Stimulated activated CD4-positive, alpha-beta T cell treated with anti-CD3 and anti-CD28 coated beads, Interleukin-15, amount 100 ng/mL, for 24 hours (primary cell): ENCODE measurements at places on chromosomes 16 and 17.

DNA sequence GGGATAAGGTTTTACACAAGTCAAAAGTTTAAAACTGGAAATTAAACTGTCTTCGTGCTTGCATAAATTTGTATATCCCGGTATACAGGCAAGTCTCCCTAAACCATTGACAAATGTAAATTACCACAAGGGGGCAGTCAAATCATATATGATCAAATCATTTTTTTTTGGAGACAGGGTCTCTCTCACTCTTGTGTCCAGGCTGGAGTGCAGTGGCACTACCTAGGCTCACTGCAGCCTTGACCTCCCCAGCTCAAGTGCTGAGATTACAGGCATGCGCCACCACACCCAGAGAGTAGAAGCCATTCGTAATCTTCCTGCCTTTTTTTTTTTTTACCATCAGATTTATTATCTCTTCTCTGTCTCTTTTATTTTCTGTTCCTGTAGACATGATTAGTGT lies 18.5 kb downstream of the TOP2A start:
- DNase-seq, result no peak

DNA sequence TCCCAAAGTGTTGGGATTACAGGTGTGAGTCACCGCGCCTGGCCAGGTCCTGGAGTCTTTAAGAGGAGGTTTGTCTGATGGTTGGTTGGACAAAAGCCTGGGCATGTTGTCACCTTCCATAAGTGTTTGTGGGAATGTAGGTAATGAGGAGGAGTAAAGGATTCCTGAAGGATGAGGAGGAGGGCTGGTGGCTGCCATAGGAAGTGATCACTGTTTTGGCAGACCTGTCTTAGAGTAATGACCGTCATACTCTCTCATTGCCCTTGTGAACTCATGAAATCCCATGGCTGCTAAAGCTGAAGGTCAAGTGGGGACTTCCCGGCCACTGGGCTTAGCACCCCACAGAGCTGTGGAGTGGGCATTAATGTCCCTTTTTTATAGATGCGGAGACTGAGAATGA lies 40.5 kb downstream of the TENT4B start:
- no peak for DNase-seq

- DNase-seq, result peak; percentile 12
Observed at GRCh38 chr17:77188084-77189066, 47.6 kb downstream of the SEC14L1 start.

DNA sequence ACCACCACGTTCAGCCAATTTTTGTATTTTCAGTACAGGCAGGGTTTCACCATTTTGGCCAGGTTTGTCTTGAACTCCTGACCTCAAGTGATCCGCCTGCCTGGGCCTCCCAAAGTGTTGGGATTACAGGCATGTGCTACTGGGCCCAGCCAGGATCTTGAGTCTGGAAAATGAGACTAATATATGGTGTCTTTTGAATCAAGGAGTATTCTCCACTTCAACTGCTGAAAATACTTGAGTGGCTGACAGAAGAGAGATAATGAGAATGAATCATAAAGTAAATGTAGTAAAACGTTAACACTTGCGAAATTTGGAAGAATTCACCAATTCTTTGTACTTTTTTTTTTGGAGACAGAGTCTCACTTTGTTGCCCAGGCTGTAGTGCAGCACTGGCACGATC lies 16.6 kb downstream of the SMYD4 start:
- no peak for DNase-seq

- no peak for DNase-seq
Observed at GRCh38 chr17:64982139-64982915, 63.0 kb upstream of the LRRC37A3 start.

- DNase-seq, result no peak
Observed at GRCh38 chr16:4283939-4284338, 11.1 kb upstream of the TFAP4 start.

DNA sequence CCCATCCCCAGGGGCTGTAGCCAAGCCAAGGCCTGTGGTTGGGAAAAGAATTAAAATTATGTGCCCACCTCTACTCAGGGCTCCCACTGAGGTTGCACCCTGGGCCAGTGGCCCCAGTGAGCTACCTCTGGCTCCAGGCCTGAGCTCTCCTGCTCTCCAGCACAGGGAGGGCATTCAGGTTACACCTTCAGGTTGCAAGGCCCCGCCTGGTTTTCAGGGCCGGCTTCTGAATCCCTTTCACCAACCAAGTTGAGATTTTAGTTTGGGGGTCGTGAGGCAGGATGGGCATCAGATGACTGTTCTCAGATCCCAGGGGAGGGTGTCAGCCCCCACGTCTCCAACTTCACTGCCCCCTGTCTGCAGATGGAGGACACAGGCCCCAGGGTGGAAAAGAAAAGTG lies 8.0 kb upstream of the KATNB1 start:
- DNase-seq, result no peak

DNA sequence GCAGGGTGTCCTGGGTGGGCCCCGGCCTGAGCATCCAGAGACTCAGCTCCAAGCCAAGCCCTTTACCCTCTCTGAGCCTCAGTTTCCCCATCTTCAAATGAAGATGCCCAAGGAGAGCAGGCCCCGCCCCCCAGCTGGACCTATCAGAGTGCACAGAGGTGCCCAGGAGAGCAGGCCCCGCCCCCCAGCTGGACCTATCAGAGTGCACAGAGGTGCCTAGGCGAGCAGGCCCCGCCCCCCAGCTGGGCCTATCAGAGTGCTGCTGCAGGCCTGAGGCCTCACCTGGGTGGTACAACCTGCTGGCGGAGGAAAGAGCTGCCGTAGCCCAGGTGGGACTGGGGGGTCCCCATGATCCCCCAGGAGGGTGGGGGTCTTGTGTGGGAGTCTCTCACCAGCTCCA lies 3.4 kb upstream of the SSTR5 start:
- DNase-seq, result peak; percentile 37

- DNase-seq, result peak; percentile 22
Observed at GRCh38 chr17:64628641-64629040, 33.5 kb downstream of the SMURF2 start.

DNA sequence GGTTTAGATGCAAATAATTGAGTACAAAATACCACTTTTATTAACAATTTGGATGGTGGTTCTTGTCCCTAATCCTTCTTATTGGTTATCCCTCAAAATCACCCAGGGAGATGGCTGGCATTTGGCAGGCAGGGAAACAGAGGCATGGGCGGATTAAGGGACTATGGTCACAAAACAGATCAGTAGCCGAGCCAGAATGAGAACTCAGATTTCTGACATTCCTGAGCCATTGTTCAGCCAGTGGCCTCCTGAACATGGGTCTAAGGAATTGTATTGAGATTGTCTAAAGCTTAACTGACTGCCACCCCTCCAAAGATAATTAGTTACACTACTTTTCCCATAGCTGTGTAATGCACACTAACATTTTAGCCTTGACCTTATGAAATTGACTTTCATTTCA lies 88.4 kb downstream of the CHD9NB start:
- DNase-seq, result no peak

DNA sequence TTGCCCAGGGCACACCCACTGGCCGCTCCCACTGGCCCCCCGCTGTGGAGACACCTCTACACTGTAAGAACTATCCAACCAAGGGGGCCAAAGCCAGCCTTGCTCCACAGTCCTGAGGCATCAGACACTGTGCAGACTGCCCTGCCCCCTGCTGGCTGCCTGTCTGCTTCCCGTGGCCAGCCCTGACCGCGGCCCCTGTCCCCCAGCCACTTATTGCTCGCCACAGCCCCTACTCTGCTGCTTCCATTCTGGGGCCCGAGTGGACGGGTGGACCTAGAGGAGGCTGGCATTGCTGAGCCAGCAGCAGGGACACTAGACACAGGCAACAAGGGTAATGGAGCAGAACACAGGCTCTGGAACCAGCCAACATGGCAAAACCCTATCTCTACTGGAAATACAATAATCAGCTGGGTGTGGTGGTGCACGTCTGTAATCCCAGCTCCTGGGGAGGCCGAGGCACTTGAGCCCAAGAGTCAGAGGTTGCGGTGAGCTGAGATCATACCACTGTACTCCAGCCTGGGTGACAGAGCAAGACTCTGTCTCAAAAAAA lies 19.7 kb upstream of the LRRC37A3 start:
- DNase-seq, result peak; percentile 66

DNA sequence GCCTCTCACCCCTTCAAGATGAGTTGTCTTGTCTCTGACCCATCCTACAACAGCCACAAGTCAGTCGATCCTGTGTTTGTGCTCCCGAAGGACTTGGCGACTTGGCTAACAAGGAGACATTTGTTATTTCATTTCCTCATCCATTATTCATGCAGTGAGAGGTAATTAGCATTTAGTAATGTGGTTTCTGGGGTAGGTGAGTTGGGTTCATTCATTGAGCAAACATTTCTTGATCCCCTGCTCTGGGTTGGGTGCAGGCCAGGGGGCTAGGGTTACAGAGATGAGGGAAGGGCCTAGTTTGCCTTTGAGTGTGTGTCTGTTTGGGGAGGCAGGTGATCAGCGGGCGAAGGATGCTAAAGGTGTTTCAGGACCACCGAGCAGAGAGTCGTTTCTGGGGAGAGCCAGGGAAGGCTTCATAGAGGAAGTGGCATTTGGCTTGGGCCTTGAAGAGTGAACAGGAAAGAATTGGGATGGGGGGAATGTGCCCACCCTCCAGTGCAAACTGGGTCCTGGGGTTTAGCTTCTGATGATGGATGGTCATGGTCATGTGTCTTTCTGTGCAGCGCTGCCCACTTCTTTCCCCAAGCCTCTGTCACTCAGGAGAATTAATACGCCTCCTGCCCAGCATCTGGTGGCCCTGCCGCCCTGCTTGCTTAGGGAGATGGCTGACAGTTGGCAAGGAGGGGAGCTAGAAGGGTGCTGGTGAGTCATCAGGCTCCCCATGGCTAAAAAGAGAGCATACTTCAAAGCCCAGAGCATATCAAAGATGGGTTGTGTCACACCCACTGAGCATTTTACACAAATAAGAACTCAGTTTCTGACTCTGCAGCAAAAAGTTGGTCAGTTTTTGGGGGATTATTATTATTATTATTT lies 38.5 kb downstream of the MSI2 start:
- peak; percentile 34 for DNase-seq

- no peak for DNase-seq
Observed at GRCh38 chr17:51888816-51889215, 269.7 kb downstream of the CA10 start.

- DNase-seq, result no peak
Observed at GRCh38 chr16:80954985-80955384, 51.7 kb downstream of the CMC2 start.

- DNase-seq, result no peak
Observed at GRCh38 chr17:81537856-81538555, 9.8 kb downstream of the FSCN2 start.

DNA sequence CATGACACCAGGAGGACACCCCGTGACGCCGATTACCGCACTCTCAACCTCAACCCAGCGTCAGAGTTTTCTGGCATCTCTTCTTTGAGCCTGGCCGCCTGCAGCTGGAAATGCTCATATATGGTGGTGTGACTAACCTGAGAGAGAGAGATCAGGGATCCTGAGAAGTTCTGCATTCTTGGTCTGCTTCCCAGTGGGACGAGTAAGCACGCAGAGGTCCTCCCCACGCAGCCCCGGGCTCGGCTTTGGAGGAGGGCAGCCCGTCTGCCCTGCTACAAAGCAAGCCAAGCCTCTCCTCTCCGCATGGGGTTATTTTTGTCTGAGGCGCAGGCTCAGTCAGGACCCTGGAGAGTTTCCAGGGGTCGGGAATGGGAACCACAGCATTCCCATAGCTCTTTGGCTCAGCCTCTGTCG lies 16.5 kb downstream of the CRISPLD2 start:
- DNase-seq, result no peak

DNA sequence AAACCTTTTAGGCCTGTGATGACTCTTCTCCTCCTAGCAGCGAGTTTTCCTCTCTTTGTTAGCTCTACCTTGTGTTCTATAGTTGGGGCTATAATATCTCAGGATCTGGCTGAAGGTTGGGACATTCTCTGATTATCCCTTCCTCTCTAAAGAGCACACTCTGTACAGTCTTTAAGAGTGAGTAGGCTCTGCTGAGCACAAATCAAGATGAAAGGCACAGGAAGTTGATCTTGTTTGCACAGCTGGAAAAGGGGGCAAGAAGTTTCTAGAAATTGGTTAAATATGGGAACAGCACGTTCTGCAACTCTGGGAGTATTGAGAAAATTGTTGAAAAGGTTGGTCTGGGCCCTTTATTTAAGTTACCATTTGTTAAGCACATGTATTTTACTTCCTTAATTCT lies 240.9 kb downstream of the CDH11 start:
- DNase-seq, result no peak

- DNase-seq, result no peak
Observed at GRCh38 chr16:4179020-4179419, 62.8 kb upstream of the ADCY9 start.

GRCh38 chr16:79137426-79137939 lies 463.1 kb downstream of the MAF start:
- no peak for DNase-seq

DNA sequence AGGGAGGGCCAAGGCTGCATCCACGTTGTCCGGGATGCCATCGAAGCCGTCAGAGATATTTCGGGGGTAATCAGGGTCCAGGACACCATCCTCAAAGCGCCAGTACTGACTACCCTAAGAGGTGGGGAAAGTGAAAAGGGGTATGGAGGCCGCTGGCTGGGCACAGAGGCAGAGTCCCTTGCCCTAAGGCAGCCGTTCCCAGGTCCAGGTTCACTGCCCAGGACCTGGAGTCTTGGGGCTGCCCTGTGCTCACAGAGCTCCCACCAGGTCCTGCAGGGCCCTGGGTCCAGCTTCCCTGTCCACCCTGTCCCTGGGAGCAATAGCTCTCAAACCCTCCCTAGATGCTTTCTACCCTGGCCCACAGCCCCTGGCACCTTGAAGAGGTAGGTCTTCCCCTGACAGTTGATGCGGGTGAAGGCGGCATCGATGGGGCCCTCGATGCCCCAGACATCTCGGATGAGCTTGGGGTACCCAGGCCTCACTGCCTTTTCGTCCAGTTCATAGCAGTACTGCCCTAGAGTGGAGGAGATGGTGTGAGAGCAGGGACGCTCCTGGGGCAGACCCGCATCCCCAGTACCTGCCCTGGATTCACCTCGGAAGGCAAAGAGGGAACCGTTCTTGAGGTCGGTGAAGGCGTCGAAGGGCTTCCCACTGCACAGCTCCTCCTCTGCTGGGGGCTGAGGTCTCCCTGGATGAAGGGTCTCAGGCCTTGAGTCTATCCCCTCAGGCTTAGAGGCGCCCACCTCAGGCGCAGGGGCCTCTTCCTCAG lies 1.0 kb downstream of the VTN start:
- DNase-seq, result no peak

GRCh38 chr17:45425125-45425983 lies 7.3 kb downstream of the ARHGAP27 start:
- no peak for DNase-seq

DNA sequence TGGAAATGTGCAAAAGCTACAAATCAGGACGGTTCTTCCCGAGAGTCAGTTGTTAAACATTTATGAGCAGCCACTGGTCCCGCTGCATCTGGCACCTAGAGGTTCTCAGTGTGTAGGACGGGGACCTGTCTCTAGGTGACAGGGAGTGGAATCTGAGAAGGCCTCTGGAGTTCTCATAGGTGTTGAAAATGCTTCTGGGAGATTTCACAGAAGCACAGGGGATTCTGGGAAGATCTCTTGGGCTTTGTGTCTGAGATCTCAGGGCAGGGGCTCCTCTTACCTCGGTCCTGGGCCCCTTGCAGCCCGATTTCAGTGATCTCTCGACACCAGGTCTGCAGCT lies 8.9 kb downstream of the ALOX15 start:
- no peak for DNase-seq
